ENCODE measurements at places on chromosomes 7 and 10.

DNA sequence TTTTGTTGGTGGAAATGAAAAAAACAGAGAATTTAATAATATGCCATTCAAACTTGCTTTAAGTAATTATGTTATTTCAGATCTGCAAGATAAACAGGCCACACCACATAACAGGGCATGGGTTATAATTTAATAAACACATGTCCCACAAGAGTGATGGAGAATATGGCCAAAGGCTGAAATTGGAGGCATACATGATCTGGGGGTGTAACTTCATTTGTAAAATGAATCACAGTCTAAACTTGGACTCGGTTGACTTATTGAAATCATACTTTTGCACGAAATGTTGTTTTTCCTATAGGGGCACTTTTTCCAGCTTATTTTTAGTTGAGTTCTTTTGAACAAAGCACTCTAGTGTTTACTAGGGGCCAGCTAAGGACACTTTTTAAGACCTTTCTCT lies 151.6 kb downstream of the TMEM26 start:
- no peak for DNase-seq

GRCh38 chr7:126426652-126427051 lies 826.1 kb downstream of the GRM8 start:
- DNase-seq = no peak

DNA sequence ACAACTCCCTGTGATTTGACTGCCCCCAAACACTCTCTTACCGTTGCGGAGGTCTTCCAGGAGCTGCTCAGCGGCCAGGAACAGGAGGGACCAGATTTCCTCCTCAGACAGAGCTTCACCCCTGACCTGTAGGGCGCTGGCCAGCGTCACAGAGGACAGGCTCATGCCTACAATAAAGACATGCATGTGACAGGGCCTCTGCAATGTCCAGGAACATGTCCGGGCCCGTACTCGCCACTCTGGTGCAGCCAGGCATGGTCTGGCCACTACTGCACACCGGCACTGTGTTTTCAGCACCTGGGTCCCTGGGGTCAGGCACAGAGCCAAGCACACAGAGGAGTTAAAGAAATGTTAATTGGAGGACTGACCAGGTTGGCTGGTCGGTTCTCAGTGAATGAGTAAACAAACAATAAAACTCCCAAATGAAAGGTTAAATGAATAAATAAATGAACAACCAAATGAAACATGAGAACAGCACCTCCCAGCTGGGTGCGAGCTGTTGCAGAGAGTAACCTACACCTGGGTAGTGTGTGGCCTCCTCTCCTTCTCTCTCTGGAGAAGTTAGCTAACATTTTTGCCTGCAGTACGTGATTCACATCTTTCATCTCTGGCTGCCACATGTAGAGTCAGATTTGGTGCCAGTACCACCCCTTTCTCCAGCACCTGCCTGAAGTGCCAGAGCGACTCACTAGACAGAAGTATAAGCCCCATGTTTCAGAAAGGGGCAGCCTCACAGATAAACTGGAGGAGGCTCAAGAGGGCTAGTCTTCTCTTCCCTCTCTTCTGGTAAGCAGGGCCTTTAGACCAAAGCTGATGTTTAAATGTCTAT lies 22.8 kb downstream of the FRMPD2 start:
- no peak for DNase-seq

DNA sequence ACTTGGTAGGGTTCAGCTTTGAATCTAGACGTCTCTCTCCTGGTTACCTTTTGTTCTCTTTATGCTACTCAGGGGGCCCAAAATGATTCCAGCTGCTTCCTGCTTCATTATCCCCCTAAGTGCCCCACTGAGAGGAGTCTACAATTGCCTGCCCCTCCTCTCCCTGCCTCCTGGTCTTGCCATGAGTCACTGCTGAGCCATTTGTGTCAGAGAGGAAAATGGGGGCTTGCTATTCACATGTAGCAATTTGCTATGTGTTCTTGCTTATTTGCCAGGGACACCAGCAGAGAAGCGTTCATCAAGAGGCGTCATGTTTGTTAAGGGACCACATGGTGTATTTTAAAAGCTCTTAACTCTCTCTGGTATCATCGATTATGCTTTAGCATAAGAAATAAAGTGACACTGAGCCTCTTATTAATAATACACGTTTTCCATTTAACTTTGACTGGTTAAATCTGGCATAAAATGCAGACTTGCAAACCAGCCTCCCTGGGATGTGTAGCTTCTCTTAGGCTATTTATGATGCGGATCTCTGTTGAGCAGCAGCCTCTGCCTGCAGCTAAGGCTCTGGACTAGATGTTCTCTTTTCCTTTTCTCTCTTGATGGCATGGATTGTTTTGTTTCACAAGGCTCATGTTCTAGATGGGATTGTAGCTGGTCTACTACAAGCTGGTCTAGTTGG lies 239.3 kb downstream of the AUTS2 start:
- peak; percentile 35 for DNase-seq

DNA sequence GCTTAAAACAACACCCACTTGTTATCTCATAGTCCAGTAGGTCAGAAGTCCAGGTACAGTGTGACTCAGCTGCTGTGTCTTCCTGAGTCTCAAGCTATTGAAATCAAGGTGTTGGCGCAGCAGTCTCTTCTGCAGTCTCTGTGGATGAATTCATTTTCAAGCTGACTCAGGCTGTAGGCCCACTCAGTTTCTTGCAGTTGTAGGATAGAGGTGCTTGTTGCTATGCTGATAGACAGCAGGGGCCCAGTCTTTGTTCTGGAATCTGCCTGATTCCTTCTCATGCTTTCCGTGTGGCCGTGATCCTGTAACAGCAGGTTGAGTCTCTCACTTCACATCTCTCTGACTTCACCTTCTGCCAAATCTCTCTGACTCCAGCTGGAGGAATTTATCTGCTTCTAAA lies 400.4 kb upstream of the POM121L12 start:
- DNase-seq = no peak

GRCh38 chr10:14191407-14191806 lies 139.3 kb downstream of the FRMD4A start:
- DNase-seq = no peak

GRCh38 chr10:6072215-6072934 lies 10.2 kb upstream of the IL2RA start:
- no peak for DNase-seq

GRCh38 chr7:104978460-104978859 lies 35.5 kb upstream of the KMT2E start:
- DNase-seq = no peak

GRCh38 chr7:127715901-127716300 lies 63.9 kb downstream of the SND1 start:
- no peak for DNase-seq

DNA sequence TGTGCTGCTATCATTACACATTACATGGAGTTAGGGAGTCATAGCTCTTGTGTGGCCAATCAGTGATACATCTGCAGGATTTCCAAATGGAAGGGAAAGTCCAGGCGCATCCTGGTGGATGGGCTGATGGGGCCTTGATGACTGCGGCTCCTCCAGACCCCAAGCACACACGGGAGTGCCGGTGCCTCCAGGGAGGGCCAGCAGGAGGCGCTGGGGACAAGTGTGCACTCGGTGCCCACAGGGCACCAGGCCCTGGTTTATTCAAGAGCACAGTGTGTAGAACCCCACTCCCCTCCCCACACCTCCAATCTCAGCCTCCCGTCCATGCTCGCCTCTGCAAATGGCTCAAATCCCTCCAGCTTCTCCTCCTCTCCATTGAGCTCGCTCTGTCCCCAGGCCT lies 243.9 kb downstream of the USP6NL start:
- DNase-seq = no peak

GRCh38 chr7:72405418-72405817 lies 6.7 kb downstream of the CALN1 start:
- peak; percentile 23 for DNase-seq

- no peak for DNase-seq
Measured at GRCh38 chr10:28939281-28940157, 262.2 kb downstream of the BAMBI start.

DNA sequence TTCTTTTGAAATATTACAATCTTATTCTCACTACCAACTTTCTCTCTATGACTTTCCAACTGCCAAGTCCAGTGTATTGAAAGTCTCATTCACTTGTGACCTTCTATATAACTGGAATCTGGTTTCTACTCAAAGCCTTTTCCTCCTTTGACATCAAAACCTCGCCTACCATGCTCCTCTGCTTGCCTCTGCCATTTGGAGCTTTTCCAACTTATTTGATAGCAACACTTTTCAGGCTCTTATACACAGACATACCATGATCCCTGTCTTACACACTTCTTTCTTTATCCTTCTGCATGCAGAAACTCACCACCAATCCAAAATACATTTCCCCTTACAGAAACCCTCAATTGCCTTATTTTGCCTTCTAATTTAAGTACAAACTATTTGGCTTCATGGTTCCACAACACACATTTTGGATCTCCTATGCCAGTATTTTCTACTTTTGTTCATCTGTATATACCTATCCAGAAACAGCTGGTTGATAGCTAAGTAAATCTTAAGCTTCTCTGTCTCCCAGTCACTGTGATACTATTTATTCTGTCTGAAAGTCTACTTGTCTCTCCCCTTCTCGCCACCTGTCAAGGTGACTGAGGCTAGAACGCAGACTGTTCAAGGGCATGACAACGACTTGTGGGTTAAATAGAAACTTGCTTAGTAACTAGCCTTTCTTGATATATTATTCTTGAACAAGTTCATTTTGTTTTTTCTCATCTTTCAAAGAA lies 22.4 kb downstream of the GNG11 start:
- DNase-seq = no peak

- DNase-seq = no peak
Measured at GRCh38 chr7:118072893-118073674, 110.9 kb upstream of the LSM8 start.

GRCh38 chr7:50353201-50353600 lies 48.7 kb downstream of the IKZF1 start:
- no peak for DNase-seq

DNA sequence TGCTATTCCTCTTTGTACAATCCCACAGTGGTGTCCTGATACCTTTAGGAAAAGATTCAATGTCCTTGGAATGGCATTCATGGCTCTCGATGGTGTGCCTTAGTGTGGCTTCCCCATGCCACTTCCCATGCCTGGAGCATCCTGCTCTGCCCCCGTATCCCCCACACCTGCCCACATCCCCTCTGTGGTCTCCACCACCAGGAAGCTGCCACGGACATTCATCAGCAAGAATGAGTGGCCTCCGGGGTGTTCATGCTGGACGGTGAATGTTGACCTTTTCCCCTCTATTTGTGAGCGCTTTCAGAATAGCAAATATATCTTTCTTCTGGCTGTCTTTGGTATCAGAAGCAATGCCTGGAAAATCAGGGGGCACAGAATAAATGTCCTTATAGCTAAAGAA lies 262.0 kb upstream of the NRP1 start:
- no peak for DNase-seq

GRCh38 chr10:70797840-70798239 lies 12.7 kb upstream of the TBATA start:
- DNase-seq = no peak
